Activated CD8-positive, alpha-beta memory T cell treated with anti-CD3 and anti-CD28 coated beads for 1 hour (primary cell): ENCODE measurements at places on chromosomes 6 and 20.

GRCh38 chr20:5797843-5798462 lies 47.8 kb downstream of the SHLD1 start:
- DNase-seq, result no peak

- no peak for DNase-seq
Measured at GRCh38 chr20:48984575-48985219, 61.4 kb upstream of the CSE1L start.

DNA sequence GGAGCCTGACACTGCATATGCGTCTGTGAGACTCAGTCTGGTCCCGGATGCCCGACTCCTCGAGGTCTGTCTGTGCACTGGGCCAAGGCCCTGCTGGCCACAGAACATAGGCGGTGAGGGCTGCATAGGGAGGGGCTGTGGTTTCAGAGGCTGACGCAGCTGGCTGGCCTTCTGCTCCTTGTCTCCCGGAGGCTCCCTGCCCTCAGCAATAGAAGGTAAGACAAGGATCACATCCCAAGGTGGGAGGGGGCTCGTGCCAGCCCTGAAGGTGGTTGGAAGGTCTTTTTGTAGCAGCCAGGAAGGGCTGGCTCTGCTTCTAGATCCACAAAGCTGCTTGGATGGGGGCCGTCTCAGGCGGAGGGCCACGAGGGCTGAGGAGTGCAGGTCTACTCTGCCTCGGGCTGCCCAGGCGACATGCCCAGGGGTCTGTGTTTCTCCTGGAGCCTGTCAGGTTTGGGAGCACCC lies 239.8 kb upstream of the SULF2 start:
- no peak for DNase-seq

- no peak for DNase-seq
Measured at GRCh38 chr20:24694727-24695528, 225.5 kb downstream of the SYNDIG1 start.

DNA sequence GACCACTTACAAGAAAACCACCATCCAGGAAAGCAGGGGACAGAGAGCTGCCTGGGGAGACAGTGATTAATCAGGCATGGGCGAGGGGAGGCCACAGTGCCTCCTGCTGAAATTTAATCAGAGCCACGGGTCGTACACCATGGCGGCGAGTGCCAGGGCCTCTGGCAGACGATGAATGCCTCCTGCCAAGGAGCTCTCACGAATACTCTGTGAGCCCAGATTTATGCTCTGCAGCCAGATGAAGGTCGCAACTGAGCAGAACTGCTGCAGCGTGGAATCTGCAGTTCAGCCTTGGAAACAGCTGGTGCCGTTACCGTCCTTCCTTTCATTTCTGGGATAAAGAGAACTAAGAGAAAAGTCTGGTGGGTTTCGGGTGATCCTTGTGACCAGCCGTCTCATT lies 85.6 kb downstream of the BFSP1 start:
- DNase-seq, result no peak

- DNase-seq, result no peak
Measured at GRCh38 chr6:91877994-91878393, 1291.1 kb upstream of the MAP3K7 start.

DNA sequence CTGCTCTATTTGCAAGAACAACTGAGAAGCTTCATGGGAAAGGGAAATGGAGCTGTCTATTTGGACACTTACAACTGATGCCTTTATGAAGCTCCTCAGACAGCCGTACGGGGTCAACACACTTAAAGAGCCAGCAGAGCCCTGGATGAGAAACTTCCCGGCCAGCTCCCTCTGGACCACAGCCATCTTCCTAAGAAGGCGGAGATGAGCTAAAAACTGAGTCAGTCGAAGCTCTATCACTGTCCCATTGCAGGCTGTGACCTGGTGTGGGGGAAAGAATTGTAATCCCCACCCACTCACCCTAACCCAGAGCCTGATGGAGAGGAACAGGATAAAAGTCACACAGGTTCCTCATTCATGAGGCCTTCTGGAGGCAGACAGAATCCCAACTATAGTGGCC lies 360.4 kb upstream of the JARID2 start:
- DNase-seq, result no peak

DNA sequence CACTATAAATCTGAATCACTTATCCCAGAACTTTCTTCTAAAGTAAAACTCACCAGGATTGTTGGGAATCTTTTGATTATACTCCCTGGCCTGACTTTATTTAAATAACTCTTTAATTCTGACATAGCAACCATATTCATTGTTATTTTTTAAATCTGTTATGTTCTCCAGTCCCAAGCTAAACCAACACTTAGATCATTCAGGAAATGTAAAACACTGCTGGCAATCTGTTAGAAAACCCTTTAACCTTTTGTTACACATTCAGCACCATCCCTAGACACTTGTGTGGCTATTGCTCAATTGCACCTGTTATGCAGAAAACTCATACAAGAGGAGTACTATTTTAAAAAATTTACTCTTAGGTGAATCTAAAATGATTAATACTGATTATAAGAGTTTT lies 101.8 kb upstream of the NHSL1 start:
- DNase-seq, result no peak

GRCh38 chr6:130365166-130366106 lies at the start of gene TMEM200A:
TSS of gene TMEM200A (plus strand) at chr6:130366017. CDS start at chr6:130440423, 74,406 bp downstream.
- no peak for DNase-seq

DNA sequence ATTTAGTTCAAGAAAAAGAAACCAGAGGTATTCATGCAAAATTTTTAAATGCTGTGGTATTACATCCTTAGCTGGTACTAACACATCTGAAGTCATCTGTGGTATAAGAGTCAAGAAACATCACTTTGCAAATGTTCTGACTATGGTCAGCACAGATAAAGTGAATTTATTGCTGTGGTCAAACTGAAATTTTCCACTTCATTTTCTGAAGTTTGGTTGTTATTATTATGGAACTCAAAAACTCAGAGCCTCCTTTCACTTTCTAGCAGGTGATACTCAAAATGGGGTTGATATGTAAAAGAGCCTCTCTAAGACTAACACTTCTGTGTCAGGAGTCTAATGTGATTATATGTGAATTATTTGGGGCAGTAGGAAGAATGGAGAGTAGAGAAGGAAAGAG lies 257.8 kb downstream of the RNGTT start:
- no peak for DNase-seq

- no peak for DNase-seq
Measured at GRCh38 chr6:83047065-83047754, 18.4 kb downstream of the UBE3D start.

DNA sequence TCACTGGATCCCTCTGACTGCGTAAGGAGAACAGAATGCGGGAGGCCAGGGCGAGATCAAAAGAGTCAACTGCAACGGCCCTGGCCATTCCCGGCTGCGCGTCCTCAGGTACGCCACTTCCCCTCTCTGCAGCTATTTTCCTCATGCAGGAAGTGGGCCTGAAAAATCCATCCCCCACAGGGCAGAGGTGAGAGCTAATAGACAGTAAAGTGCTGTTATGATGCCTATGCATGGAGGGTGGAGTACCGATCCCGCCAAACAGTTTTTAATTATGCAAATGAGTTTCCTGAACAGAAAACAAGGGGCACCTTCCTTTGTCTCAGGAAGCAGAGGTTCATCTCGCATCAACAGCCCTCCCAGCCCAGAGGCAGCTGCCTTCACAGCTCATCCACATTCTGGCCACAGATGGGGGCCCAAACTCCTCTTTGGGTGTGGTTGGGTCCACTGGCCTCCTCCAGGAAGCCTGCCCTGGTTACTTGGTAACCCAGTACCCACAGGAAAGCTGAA lies 9.3 kb downstream of the PREX1 start:
- DNase-seq, result no peak

GRCh38 chr6:154099211-154099610 lies 60.2 kb downstream of the OPRM1 start:
- DNase-seq, result no peak

GRCh38 chr6:32843331-32843978 lies 392 bp downstream of the PSMB8 start:
- DNase-seq, result no peak

GRCh38 chr6:154874773-154875592 lies 120.1 kb upstream of the TIAM2 start:
- DNase-seq, result no peak

GRCh38 chr20:48761874-48762273 lies 65.9 kb downstream of the PREX1 start:
- no peak for DNase-seq

DNA sequence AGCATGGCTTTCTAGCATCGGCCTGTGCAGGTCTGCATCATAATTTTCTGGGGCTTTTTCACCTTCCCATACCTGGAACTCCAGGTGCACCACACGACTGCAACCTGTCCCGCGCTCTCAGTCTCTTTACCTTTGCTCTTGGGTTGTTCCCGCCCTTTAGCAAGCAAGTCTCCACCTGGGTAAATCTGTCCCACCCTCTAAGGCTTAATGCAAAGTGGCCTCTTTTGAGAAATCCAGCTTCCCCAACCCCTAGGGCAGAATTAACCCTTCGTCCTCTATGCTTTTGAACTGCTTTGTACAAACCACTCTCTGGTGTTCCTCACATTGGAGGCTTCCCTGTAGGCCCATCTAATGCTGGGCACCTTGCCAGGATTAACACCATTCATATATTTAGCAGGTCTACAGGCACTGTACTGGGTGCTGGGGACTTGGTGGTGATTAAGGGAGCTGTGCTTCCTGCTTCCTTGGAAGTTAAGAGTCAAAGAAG lies 2.8 kb downstream of the ITPR3 start:
- DNase-seq, result no peak

GRCh38 chr6:12545619-12546409 lies 170.8 kb upstream of the PHACTR1 start:
- DNase-seq, result no peak

- no peak for DNase-seq
Measured at GRCh38 chr20:41133709-41134361, 3.5 kb upstream of the PLCG1 start.

DNA sequence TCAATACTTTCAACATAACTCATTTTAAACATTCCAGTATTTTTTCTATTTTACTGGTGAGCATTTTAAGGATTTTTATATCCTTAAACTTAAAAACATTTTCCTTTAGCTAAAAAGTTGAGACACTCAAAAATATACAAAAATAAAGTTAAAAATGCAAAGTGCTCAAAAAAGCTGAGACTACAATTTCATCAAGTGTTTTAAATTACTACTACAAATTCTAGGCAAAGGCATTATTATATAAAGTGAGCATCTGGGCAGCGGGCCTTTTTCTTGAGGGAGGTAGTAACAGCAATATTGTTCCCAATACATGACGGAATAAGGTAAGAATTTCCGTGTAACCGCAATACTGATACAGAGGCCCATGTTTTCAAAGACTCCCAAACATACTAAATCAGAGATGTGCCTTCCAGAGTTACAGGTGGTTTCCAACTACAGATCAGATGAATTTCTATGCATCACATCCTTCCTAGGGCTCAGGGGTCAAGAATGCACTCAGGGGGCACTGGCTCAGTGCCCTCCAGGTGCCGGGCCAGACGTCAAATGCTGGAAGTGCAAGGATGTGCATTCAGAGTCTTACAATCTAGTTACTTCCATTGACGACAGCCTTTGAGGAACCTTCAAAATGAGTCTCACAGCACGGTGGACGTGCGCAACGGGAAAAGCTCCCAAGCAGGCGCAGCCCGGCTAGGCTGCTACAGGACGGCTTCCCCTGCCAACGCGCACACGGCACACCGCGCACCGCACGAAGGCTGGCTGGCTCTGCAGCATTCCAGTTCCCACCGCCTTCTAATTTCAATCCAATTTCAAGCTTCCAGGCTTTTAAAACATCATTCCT lies 1.7 kb downstream of the PHF10 start:
- DNase-seq, result no peak

- no peak for DNase-seq
Measured at GRCh38 chr6:45728674-45729073, 287.0 kb downstream of the CLIC5 start.

DNA sequence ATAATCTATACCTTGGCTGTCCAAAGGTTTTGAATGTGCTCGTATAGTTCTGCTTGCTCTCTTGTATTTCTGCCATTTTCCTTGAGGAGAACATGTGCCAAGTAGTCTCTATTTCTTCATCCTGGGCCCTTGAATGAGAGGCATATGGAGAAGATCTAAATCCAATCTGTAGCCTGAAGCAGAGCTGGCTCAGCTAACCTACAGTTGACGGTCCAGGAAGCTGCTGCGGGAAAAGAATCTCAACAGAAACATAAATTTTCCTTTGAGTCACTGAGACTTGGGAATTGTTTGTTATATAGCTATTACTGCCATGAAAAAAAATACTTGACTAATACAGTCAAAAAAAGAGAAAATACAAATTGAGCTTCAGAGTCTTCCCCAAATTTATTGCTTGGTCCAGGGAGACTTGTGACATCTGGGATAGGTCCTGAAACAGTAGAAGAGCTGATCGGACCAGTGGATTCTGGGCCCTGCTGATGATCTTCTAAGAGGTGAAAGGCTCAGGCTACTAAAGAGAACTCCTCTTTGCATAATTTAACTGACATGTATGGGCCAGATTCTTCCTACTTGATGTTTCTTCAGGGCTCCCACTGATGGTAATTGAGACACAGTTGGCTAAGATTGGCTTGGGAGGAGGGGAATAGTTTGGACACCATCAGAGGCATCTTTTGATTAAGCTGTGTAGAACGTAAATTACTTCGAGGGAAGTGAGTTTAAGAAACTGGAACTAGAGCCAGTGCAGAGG lies 29.9 kb upstream of the PLCB4 start:
- DNase-seq, result no peak

- DNase-seq, result no peak
Measured at GRCh38 chr6:5946701-5947100, 60.0 kb downstream of the NRN1 start.

GRCh38 chr6:84560436-84561390 lies 203.7 kb downstream of the TBX18 start:
- DNase-seq, result no peak

- no peak for DNase-seq
Measured at GRCh38 chr6:41199552-41200246, 1.2 kb downstream of the TREML2 start.

DNA sequence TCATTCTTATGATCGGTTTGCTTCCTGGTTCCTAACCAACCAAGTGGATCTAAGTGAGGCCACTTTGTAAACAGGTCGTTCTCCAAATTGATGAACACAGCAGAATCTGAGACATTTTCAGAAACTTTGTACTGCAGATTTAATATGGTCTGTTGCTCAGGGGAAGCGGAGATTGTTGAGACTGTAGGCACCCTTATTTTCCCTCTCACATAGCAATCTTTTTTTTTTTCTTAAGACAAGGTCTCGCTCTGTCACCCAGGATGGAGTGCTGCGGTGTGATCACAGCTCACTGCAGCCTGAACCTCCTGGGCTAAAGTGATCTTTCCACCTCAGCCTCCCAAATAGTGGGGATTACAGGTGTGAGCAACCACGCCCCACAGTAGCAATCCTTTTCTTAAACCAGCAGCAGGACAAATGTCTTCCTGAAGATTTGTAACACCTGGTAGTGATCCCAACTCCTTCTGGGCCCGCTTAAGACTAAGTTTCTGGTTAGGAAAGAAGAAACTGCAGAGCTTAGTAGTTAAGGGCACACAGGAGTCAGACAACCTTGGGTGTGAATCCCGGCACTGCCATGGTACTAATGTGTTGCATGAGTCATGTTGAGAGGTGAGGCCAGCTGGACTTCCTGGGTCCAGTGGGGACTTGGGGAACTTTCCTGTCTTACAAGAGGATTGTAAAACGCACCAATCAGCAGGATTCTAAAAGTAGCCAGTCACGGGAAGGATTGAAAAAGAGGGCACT lies 48.4 kb upstream of the EZR start:
- DNase-seq, result no peak
